SW480 (cell line): ENCODE measurements at places on chromosomes 4 and X.

GRCh38 chrX:54920610-54921426 is at the start of gene TRO:
TRO (plus strand) TSS chrX:54920824; CDS start chrX:54922247, 1,423 bp downstream.
- DNase-seq, result no peak

DNA sequence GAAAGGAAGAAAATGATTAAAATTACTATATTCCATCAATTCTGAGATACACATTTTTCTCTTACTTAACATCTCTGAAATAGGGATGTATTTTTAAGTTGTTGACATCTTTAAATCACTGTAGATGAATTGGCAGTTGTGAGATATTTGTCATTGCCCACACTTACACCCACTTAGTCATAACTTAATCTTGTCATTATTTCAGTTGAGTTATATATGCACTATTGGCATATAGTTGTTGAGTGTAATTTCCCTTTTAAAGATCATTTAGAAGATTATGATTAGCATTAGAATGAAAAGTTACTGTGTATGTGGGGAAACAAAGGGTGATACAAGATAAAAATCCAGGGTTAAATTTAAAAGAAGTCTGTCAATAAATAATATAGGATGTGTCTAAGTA is 2.2 kb downstream of the AIMP1 start:
- DNase-seq, result no peak

GRCh38 chr4:95267081-95267480 is 281.7 kb downstream of the UNC5C start:
- peak; percentile 2 for DNase-seq

- no peak for DNase-seq
Observed at GRCh38 chr4:18695733-18696527, 674.4 kb upstream of the LCORL start.

GRCh38 chr4:68119921-68120320 is 9.7 kb downstream of the TMPRSS11F start:
- no peak for DNase-seq

DNA sequence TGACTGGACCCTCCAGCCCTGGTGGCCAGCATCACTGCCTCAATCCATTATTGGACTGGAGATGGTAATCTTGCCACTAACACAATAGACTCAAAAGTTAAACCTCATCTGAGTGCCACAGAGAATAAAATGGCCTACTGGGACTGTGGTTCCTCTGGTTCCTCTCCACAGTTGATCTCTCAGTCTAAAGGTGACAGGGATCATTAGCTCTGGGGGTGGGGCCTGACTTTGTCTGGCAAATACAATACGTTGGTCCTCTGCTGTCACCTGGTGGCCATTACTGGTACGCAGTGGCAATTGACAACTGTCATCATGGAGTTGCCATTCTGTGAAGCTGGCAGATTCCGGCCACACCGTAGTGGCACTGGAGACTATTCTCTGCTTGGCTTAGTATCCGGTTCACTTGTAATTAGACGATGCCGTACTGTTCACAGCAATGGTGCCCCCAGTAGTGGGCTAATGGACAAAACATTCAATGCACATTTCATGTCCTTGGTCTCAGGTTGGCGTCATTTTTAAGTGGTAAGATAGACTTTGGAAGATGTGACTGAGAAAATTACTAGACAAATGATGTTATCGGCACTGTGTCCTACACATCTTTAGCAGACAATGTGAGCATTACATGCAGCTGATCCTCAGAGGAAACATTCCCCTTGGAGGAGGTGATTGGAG is 6.7 kb downstream of the FGFBP2 start:
- peak; percentile 72 for DNase-seq

DNA sequence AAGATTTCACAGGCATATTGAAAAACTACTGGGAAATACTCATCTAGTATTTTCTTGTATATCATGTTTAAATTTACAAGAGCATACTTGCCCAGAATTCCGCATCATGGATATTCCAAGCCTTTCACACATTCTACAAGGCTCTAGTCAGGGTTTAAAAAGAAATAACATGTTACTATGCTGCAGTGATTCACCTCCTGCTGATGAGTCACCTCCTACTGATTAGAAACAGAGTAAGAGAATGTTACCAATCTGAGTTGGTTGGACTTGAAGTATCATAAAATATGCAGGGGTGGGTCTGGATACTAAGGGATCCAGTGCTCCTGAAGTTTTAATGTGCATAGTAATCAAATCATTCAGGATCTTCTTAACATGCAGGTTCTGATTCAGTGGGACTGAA is 192.0 kb upstream of the ANK2 start:
- DNase-seq, result peak; percentile 42

DNA sequence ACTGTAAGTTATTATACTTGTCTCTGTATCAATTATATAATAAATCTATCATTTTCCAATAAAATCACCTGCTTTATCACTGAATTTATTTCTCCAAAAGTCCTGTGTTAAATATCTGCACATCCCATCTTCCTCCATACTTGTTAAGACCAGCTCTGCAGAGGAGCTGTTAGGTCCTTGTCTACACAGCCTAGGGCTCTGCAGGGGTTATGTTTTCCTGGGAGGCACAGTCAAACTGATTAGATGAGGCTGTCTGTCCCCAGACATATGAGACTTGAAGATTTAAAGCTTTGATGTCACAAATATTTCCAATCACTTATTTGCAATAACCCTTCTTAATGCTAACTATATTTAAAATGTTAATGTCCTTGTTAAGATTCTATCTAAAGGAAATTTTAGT is 446.8 kb downstream of the TRAM1L1 start:
- no peak for DNase-seq

- no peak for DNase-seq
Observed at GRCh38 chr4:89615051-89615450, 221.9 kb downstream of the SNCA start.

DNA sequence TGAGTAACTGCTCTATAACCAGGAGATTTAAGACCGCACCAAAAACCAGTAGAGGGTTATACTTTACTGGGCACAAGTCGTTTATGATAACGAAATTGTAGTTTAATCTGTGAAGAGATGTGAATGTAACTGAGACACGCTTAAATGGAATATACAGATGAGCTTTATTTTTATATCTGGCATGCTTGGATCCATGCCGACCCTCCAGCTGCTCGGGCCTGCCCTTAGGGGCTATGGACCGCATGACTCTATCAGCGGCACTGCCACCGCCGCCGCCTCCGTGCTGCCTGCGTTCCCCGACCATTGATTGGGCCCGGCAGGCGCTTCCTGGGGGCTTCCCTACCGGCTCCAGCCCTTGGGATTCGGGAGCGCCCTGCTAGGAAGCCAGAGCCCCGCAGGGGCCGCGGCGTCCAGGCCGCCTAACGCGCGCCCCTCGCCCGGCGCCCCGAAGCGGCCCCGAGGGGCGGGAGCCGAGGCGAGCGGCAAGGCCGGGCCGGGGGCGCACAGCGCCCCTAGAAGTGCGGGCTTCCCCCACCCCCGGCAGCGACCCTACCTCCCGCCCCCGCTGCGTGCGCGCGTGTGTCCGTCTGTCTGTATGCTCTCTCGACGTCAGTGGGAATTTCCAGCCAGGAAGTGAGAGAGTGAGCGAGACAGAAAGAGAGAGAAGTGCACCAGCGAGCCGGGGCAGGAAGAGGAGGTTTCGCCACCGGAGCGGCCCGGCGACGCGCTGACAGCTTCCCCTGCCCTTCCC is at the start of gene NFKB1:
NFKB1 (plus strand) TSS at position 664 of the 751 bp plus-strand sequence. CDS start 24,160 bp downstream, outside the sequence.
- peak; percentile 69 for DNase-seq

- DNase-seq, result peak; percentile 11
Observed at GRCh38 chr4:139919521-139919920, 234.5 kb downstream of the MAML3 start.

GRCh38 chr4:160353548-160353947 is 1250.7 kb downstream of the RAPGEF2 start:
- DNase-seq, result no peak

GRCh38 chrX:14554131-14554715 is 24.9 kb downstream of the GLRA2 start:
- DNase-seq, result no peak

- no peak for DNase-seq
Observed at GRCh38 chrX:147917700-147918695, 6.3 kb downstream of the FMR1 start.

GRCh38 chrX:140817943-140818342 is 108.4 kb downstream of the LINC00632 start:
- DNase-seq, result peak; percentile 6

DNA sequence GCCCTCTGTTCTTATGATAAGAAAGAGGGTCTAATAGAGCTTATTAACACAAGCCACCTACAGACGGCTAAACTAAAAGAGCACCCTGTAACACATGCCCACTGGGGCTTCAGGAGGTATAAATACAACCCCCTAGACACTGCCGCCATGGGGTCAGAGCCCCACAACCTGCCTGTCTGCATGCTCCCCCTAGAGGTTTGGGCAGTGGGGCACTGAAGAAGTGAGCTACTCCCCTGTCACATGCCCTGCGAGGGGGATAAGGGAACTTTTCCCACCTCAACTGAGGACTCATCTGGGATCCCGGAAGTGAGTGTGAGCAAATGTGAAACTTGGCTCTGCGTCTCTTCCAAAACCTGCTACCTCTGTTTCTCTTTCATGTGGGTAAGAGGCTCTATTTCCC is 334.5 kb downstream of the ADAM29 start:
- no peak for DNase-seq

DNA sequence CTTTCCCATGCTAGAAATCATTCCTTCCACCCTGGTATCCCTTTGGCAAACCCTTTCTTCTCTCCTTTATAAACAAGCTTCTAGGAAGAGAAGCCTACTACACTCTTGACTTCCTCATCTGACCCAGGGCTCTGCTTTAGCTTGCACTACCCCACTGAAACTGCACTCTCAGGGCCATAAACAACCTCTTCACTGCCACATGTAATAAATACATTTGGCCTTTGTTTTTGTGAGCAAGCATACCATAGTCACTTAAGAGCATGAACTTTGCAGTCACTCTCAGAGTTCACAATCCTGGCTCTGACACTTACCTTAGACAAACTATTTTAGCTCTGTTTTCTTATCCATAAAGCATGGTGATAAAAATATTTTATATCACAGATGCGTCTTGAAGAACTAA is 50.7 kb upstream of the USP38 start:
- DNase-seq, result no peak

DNA sequence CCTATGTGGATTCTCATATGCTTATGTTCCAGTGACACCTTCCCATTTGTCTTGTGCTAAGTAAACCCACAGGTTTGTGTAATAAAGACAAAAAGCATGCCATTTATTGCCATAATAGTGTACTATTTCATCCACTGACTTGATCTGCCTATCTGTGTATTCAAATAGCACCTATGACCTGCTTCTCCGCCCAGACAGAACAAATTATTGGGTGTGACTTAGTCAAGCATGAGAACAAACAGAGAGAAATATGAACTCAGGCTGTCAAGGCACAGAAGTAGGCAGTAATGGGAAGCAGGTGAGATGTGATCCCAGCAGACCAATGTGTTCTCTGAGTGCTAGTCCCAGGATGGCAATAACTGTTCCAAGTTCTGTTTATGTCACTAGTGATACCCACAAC is 25.4 kb downstream of the ELOVL6 start:
- peak; percentile 4 for DNase-seq

GRCh38 chrX:50726296-50726695 is 87.7 kb downstream of the SHROOM4 start:
- DNase-seq, result no peak

DNA sequence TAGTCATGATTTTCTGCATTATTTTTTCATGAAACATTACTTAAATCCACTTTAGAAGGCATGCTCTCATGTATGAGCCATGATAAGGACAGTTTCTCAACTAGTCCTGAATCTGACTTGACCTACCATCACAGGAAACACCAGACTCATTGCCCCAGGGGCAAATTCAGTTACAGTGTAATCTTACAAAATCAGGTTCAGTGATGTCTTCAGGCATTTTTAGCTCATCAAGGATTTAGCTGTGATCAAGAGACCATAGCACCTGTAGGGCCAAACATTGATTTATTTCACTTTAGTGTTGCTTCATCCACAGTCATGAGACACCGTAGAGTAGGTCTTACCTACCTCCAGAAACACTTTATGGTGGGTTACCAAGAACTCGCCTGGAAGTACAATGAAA is 3.1 kb upstream of the TASL start:
- DNase-seq, result no peak
